ENCODE measurements at places on chromosomes 7 and 10.

DNA sequence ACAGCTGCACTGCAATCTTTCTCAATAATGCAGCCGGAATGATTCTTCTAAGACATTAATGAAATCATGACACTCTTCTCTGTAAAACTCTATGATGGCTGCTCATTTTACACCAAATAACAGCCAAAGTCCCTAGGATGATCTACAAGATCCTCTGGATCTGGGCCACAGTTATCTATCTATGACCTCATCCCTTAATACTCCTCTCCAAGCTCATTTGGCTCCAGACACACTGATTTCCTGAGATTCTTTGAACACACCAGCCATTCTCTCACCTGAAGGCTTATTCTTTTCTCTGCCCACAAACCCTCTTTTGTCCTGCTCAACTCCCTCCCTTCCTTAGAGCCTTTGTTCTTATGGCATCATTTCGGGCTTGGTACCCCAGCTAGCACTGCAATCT lies 577.4 kb upstream of the ANKRD30A start:
- no peak for DNase-seq

DNA sequence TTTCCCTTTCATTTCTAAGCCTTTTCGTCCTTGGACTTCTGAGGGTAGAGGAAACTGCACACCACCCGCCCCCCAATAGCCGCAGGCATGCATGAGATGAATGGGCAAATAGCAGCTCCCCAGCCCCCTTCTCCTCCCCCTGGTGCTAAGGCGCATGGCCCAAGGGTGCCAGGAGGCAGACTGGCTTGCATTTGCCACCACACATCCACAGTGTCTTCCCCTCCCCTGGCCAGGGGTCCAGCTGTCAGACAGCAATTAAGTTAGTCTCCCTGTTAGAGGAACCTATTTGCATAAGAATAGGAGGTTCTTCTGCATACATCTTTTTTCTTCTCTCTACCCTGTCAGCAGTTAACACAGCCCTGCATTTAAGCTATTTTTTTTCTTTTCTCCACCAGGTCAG lies 20.2 kb downstream of the TOMM7 start:
- DNase-seq = no peak

DNA sequence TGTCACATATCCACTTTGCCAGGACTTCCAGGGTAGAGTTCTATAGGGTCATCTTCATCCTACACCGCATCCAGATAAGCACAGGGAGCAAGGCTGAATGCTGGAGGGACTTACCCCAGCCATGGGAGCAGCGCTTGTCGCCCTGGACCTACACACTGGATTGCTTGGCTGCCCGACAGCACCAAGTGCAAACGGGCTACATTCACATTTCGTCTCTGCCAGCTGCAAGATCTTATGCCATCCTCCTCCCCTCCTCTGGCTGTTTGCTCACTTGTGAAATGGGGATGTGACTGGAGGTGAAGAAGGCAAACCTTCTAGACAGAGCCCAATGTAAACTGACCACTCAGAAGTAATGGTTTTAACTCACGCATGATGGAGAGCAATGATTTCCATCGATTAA lies 1.0 kb downstream of the DDC start:
- DNase-seq = no peak

GRCh38 chr10:132752378-132752777 lies 33.6 kb downstream of the NKX6-2 start:
- DNase-seq = no peak

DNA sequence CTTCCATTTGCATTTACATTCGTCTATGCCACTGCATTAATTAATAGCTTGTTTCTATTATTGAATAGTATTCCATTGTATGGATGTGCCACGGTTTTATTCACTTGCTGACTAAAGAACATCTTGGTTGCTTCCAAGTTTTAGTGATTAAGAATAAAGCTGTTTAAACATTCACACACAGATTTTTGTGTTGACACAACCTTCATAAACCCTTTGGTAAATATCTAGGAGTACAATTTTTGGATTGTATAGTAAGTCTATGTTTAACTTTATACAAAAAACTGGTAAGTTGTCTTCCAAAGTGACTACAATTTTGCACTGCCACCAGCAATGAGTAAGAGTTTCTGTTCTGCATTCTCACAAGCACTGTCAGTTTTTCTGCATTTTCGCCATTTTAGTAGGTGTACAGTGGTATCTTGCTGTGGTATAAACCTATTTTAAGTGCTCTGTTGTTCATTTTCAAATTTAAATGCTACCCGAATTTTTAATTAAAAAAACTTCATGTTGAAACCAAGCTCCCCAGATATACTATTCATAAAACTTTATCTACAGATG lies 121.4 kb downstream of the RNF133 start:
- no peak for DNase-seq

DNA sequence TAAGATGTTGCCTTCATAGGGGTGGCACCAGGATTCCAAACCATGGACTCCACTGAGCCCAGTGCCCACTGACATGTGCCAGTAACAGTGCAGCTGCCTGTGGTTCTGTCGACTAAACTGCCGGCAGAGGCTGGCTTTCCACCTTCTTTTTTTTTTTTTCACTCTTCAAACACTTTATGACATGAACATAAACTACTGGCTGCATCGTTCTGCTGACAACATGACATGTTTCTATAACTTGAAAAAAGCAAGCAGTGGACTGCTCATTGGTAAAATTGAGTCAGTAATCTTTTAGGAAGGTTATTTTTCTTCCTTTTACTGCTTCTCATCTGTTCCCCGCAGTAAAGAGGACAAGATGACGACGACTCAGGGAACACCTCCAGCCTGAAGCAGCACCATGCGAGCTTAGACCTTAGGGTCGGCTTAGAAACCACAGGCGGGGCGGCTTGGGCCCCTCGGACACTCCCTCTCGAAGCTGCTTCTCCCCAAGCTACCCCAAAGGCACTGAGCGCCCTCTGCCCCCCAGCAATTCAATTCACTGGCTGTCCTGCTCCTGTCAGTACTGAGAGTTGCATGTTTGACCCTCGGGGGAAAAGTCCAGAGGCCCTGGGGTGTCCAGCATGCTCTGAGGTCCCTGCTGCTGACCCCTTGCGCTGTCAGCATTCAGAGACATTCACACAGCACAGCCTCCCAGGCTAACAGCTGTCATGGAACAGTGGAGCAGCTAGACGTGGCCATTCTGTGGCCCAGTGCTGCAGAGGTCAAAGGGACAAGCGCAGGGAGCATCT lies 112.5 kb downstream of the EGFR start:
- DNase-seq = no peak

DNA sequence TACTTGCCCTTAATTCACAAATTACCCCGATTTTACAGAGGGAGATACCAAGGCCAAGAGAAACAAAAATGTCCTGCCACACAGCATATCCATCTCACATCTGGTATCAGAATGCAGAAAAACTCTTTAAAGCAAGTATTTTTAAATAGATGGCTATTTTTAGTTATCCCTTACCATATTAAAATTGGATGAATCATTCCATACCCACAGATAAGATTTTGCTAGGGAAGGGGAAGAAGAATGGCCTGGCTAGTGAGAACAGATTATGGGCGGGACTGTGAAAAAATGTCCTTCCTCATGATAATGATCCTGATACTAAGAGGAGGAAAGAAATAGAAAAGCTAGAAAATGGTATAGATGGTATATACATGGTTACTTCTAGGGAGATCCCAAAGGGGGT lies 80.6 kb upstream of the GATAD1 start:
- DNase-seq = no peak
